ENCODE measurements at places on chromosomes 4 and X. TPM values are rescaled to one million over a fixed set of nuclear protein-coding genes. Genes with fewer than 3 reads are reported as not detected.
A peak's percentile ranks its signal among the peaks of the same experiment; 100 is the strongest.

STK32B gene
- total RNA-seq = 19.1 TPM

CFAP299 gene
- 5.5 TPM for total RNA-seq

UGT2B15 gene
- total RNA-seq = not detected

ABLIM2 gene
- 14.2 TPM for total RNA-seq

CCKAR gene
- not detected for total RNA-seq

- peak; percentile 0 for DNase-seq
Observed at GRCh38 chrX:120769576-120770341, 105.9 kb downstream of the CT47B1 start.

- DNase-seq = no peak
Observed at GRCh38 chrX:128309311-128309710, 257.1 kb upstream of the ACTRT1 start.

DNA sequence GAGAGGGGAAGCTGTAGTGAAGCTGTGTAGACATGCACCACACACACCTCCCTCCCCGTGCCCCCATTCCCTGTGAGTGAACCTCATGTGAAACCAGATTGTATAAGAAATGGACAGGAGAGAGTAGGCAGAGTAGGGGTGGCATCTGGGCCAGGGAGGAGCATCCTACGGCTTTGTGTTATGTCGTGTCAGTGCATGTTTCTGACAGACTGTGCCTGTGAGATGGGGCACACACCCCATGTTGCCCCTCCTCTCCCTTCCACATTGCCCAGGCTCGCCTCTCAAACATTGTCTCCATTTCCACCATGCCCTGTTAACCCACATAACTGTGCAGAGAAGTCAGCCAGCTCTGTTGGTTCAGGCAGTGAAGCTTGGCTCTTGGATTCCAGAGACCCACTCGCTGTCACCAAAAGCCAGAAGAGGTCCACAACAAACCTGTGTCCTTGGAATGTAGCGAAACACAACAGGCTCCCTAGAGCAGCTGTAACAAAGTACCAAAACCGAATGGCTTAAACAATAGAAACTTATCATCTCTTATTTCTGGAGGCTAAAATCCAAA lies 56.1 kb downstream of the SLC9A6 start:
- DNase-seq = no peak

GRCh38 chrX:16212436-16212835 lies 45.2 kb downstream of the MAGEB17 start:
- peak; percentile 0 for DNase-seq

DNA sequence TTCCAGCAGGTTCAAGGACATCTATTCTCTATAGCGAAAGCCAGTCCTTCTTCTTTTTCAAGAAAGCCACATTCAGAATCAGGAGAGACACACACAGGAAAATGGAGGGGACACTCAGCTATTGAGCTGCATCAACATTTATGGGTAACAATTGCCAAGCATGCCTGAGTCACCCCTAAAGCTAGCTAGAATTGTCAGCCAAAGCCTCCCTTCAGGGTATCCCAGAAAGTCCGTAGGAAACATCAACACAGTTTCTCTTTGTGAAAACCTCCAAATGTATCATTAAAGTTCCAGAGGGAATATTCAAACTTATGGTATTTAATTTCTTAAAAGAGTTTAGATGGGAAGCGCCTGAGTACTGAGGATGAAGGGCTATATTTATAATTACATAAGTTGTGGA lies 331.1 kb upstream of the SLC7A11 start:
- no peak for DNase-seq

DNA sequence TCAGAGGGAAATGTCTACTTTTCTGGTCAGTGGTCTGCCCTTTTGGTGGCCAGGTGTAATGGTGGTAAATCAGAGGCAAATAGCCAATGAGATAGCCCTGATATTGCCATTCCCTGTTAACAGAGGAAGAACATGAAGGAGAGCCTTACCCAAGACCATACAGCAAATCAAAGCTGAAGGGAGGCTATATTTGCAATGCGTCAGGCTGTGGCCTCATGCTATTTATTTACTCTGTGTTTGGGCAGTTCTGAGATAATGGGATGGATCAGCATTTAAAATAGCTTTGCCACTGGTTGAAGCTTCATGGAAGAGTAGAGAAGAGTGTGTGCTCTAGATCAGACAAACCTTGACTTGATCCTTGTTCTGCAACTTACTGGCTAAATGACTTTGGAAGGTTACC lies 73.3 kb upstream of the MAML3 start:
- DNase-seq = no peak

DNA sequence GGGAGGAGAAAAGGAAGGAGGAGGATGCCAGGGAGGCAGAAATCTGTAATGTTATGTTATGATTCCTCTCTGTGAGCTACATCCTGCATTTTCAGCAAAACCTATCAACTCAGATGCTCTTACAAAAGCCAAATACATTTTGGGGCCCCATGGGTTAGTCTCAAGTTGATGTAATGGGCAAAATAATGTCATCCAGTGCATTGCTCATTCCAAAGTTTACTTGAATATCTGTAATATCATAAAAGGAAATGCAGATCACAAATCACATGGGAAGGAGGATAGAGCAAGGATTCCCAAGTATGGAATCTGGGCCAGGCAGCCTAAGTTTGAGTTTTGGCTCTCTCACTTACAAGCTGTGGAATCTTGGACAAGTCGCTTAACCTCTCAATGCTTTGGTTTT lies 74.9 kb upstream of the SOD3 start:
- DNase-seq = no peak

- no peak for DNase-seq
Observed at GRCh38 chr4:14317351-14317750, 684.9 kb upstream of the CPEB2 start.

DNA sequence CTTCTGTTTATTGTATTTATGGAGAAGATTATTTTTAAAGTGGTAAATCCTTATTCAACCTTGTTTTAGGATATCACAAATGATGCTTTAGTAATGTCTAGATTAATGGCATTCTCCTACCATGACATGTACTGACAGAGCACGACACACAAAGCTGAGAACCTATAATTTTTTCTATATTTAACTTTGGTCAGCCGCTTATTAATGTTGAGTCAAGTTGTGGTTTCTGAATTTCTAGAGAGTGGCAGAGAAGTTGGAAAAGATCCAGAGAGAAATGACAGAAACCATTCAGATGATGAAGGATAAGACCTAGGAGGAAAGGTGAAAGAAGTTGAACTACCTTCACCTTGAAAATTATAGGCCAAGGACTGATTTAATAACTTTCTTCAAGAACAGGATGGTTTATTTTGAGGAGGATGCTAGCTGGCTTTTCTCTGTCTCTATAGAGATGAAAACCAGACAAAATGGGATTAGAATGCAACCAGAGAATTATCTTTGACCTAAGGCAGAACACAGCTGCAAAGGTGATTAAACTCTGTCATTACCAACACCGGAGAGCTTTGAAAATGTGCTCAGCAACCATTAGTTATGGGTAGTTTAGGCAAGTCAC lies 62.6 kb upstream of the TSPAN5 start:
- DNase-seq = no peak

DNA sequence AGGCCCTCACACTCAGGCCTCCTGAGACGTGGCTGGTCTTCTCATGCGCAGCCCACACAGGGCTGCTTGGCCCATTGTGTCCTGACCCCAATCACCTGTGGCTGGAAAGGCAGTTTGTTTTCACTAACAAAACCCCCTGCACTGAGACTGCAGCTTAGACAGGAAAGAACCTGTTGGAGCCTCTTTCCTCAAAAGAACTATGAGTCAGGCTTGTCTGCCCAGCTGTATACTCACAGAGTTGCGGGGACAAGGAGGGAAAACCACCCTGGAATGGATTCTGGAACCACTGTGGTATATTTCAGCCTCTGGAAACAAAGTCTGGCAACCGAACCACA lies 5.2 kb upstream of the TMEM156 start:
- DNase-seq = no peak

- no peak for DNase-seq
Observed at GRCh38 chr4:37757761-37758160, 68.7 kb upstream of the PGM2 start.

GRCh38 chr4:64130907-64131306 lies 278.3 kb downstream of the TECRL start:
- DNase-seq = no peak

DNA sequence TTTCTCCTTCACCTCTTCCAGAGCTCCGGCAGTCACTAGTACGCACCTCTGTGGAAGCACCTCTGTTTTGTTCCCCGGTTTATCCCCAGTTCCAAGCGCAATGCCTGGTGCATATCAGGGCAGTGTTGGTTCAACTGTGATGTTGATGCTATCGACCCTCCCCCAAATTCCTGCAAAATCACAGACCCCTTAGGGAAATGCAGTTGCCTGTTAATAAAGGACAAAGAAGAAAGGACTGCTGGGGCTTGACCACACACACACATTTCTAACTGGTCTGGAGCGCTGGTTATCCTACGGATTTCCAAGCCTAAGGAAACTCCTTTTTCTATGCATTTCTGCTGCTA lies 530 bp upstream of the NMU start:
- DNase-seq = no peak

- no peak for DNase-seq
Observed at GRCh38 chrX:131907488-131908314, 115.4 kb upstream of the STK26 start.

DNA sequence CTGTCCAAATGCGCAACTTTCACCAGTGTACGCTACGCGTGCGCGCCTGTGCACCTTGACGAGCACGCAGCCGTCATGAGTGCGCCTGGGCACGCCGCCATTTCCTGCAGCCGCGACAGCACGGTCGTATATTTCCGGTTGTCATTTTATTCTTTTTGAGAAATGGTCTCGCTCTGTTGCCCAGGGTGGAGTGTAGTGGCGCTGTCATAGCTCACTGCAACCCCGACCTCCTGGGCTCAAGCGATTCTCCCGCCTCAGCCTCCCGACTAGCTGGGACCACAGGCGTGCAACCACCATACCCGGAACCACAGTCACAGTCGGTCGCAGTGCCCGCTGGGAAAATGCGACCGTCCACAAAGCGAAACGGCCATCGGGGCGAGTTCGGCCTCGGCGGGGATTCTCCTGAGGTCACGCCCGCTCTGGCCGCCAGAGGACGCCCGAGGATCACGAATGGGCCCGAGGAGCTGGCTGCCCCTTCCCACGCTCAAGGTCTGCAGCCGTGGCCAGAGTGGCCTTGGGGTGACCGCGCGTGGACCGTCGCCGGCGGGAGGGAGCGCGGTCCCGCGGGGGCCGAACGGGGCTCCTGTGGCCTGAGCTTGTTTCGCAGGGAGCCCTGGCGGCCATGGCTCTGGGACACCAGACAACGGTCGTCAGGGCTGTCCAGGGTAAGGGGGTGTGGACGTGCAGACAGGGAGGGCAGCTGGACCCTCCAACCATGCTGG lies 23.7 kb upstream of the PNMA3 start:
- DNase-seq = peak; percentile 57

GRCh38 chr4:11512871-11513270 lies 84.2 kb upstream of the HS3ST1 start:
- DNase-seq = no peak

- DNase-seq = no peak
Observed at GRCh38 chrX:130829526-130830515, 73.2 kb downstream of the ENOX2 start.

- no peak for DNase-seq
Observed at GRCh38 chr4:165842684-165843083, 30.4 kb upstream of the TLL1 start.

DNA sequence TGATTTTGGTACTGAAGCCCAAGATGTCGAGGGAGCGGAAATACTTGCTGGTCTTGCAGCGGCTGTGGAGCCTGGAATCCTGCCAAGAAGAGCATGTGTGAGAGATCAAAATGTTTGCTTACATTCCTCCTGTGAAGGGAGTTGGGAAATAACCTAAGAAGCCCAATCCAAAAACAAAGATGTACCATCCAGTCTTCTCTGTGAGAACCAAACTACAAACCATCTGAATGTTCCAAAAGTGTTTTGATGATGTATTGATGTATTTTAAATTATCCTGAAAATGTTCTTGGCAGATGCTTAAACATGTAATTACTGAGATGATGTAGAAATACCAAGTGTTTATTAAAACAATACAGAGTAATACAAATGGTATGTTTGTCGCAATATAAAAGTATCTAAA lies 10.1 kb upstream of the ADH1A start:
- DNase-seq = no peak

DNA sequence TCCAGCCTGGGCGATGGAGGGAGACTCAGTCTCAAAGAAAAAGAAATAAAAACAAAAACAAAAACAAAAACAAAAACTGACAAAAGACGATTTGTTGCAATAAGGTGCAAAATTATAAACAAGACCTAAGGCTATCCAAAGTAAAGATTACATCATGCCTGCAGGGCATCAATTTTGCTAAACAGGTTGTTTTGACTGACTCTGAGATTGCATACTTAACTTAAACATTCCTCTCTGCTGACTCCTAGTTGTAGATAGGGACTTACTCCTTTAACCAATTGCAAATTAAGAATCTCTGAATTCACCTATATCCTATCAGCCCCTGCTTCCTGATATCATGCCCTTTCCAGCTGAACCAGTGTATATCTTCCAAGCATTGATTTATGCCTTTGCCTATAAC lies 2687.3 kb downstream of the PCDH7 start:
- no peak for DNase-seq

DNA sequence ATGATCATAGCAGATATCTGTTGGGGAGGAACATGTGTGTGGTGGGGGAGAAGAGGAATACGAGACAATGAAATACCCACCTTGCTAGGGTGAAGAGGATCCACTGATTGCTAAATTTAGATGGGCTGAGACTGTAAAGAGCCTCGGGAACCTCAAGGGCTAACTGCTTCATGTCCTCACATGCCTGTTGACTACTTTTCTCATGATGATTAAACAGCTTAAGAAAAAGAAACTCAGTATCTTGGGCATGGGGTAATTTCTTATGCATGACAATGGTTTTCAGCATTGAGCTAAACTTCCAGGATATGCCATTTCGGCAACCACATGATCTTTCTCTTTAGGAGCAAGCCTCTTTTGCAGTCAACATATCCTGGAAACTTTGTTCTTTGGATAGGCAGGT lies 3.9 kb upstream of the LNX1 start:
- no peak for DNase-seq

- DNase-seq = no peak
Observed at GRCh38 chrX:17597836-17598439, 139.4 kb upstream of the SCML1 start.
